ENCODE measurements at places on chromosomes 1 and 21.

GRCh38 chr1:60428127-60428526, 354.6 kb upstream of the C1orf87 start:
- no peak for DNase-seq

DNA sequence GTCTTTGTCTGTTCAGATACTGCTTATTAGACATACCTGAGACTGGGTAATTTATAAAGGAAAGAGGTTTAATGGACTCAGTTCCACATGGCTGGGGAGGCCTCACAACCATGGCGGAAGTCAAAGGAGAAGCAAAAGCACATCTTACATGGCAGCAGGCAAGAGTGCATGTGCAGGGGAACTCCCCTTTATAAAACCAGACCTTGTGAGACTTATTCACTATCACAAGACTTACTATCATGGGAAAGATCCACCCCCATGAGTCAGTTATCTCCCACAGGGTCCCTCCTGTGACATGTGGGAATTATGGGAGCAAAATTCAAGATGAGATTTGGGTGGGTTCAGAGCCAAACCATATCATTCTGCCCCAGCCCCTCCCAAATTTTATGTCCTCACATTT, 7.1 kb upstream of the PSMA5 start:
- DNase-seq, result no peak

DNA sequence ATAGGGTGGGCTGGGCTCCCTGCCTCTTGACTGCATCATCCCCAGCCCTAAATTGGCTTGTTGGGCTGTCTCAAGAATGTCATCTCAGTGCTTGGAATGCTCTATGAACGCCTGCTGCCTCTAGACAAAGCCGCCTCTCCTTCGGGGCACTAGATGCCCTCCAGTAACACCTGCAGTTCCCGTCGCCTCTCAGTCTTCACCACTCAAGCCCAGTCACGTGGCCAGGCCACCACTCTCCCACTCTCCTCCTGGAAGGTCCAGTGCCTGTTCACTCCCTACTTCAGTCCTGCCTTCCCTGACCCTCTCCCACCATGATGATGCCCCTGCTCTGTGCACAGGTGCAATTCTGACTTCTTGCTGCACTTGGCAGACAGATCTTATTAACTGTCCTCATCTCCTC, 7.0 kb downstream of the TAS1R2 start:
- no peak for DNase-seq

DNA sequence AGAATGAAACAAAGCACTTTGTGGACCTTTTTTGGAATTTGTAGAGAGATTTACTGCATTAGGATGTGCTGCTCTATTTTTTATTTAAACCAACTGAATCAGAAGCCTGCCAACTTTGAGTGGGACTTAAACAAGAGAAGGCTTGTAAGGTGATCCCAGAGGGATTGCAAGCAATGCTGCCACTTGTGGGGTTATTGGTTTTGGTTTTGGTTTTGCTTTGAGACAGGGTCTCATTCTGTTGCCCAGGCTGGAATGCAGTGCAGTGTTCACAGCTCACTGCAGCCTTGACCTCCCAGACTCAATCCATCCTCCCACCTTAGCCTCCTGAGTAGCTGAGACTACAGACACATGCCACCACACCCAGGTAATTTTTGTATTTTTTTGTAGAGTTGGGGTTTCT, 32.2 kb upstream of the GNG5 start:
- no peak for DNase-seq

DNA sequence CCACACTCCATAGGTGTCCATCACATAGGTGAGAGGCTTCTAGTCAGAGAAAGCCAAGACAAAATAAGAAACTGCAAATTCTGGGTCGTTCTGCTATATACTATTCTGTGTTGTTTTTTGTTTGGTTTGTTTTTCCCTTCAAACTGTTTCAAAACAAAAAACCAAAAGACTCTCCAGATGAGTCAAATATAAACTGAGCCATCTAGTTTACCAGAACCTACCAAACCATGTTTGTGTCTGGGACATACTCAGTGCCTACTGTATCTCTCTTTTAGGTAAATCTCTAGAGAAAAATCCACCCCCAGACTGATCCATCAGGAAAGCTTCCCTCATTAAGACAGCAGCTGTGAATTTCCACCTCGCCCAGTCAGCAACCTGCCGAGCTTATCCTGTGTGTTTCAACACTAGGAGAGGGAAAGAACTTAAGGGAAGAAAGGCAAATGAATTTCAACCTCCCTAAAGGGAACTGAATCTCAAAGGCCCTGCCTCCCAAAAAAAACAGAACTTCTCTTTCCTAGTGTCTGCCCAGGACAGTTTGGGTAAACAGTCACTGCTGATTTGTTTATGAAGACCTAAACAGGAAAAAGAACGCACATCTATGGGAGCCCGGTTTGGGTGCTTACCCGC, 17.2 kb downstream of the PPT1 start:
- DNase-seq, result no peak

DNA sequence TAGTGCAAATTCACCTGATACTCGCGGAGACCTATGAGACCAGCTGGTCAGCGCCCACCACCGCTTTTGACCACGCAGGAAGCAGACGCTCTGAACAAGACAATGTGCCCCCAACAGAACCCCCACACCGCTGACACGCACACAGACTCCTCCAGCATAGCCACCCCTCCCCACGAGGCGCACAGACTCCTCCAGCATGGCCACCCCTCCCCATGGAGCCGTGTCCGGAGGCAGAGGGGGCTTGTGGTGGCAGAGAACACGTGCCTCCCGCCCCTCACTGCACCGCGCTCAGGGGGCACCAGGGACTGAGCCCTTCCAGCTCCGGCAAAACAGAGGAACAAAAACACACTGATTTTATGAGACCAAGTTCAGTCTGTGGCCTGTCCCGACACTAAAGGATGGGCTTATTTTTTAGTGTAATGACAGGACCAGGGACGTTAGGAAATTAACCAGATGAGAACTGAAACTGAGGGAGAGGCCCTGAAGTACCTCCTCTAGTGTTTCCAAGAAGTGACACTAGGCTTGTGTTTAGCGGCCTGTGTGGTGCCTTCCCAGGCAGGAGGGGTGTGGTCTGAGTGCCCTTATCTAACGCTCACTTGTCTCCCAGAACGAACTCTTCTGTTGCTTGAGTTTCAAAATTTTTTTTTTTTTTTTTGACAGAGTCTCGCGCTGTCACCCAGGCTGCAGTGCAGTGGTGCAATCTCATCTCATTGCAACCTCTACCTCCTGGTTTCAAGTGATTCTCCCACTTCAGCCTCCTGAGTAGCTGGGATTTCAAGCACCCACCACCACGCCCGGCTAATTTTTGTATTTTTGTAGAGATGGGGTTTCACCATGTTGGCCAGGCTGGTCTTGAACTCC, 10.0 kb upstream of the AGPAT3 start:
- peak; percentile 68 for DNase-seq

GRCh38 chr1:226021401-226021800, 22.3 kb upstream of the SDE2 start:
- no peak for DNase-seq

- DNase-seq, result no peak
Measured at GRCh38 chr1:8203056-8203455, 114.9 kb upstream of the SLC45A1 start.

DNA sequence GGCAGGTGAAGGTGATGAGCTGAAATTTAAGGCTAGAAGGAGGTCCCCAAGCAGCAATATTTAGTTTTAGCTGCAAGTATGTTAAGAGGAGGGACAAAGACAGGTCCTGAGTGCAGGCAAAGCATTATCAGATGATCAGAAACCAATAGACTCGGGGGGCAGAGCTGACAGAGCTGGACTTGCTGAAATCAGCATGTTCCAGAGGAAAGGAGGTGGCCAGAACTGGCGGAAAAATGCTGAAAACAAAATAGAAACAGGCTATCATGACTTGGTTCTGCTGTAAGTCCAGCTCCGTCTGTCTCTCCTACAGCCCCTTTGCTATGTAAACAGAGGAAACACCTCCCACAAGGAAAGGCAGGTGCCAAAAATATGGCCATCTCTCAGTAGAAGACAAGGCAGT, at the start of gene CD5L:
Gene CD5L (minus strand): TSS at position 101 of the 400 bp plus-strand sequence. CDS start 107 bp downstream, outside the sequence.
- DNase-seq, result no peak

DNA sequence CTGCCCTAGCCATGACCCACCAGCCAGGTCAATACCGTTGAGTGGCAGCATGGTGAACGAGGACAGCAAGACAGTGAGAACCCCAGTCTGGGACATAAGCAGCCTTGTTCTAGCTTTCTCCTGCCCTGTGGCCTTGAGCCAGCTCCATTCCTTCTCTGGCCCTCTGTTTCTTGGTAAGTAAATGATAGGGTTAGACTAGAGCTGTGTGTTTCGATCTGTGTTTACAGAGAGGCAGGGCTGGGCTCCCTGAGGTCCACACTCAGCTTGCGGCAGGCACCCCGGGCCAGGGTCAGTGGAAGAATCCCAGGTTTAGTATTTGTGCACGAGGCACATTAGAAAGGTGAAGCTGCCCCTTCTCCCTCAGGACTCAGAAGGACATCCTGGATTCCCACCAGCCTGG, 27.3 kb downstream of the FOXO6 start:
- no peak for DNase-seq

DNA sequence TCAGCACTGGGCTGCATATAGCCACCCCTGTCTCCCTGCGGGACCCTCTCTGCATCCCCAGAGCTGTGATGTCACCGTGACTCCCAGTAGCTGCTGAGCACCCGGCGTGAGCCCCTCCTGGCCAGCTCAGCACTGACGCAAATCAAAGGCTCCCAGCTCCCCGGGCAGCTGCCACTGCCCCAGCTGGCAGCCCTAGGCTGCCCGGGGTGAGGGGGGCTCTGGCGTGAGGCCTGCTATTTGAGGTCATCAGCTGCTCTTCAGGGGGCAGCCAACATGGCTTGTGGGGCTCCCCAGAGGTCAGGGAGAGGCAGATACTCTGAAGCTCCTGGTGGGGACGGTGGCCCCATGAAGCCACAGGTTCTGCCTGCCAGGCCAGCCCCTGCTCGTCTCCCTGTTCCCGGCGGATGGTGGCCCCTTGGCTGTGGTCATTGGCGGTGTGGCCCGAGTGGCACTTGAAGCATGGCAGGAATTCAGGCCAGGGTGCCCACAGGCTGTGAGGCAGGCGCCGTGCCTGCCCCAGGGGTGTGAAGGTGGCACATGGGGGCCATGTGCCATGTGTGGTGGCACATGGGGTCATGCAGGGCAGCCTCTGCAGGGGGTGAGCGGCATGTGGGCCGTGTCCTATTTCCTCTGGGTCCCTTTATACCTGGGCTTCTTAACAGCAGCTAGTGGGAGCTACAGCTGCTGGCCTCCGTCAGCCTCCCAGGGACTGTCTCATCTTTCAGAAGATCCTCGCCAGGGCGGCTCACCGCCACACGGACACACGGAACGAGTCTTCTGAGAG, 85.4 kb downstream of the SIK1 start:
- DNase-seq, result no peak

DNA sequence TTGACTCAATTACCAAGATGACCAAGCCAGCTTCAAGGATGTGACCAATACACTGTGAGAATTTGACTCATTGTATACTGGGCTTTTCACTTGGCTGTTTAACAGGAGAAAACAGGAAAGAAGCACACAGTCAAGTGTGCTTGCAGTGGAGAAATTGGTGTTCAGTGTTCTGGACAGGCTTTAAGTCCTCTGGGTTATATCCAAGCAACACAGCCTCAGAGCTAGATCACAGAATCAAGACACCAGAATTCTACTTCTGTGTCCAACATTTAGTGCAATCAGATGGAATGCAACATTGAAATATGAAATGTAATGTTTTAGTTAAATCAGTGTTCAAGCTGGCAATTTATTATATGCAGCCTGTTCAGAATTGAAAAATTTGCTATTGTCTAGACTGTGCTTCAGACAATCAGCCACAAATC, 694.4 kb downstream of the LTN1 start:
- DNase-seq, result no peak

GRCh38 chr1:27539901-27540861, 50.2 kb upstream of the WASF2 start:
- no peak for DNase-seq

DNA sequence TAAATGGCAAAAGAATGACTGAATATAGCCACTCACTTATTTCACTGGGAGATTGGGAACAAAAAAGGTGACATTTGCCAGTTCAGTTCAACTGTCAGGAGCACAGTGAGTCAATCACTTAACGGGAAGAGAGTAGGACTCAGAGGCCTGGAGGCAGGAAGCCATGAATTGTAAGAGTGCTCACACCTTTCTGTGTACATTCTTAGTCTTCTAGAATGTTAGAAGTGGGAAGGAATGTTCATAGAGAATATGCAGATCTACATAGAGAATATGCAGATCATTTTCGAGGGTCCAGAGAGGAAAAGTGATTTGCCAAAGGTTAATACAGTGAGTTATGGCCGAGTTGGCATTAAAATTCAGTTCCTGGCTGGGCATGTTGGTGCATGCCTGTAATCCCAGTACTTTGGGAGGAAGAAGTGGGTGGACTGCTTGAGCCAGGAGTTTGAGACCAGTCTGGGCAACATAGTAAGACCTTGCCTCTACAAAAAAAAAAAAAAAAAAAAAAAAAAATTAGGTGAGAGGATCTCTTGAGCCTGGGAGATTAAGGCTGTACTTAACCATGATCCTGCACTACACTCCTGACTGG, 8.3 kb downstream of the IL20 start:
- DNase-seq, result no peak

Data from activated T-helper 1 cell treated with anti-CD3 and anti-CD28 coated beads, Interleukin-12 subunit alpha, Interleukin-12 subunit beta, Interleukin-2, Interleukin-4 antibody, amounts not matched to agents 30 ng/mL and 10 ng/mL and 1 ng/mL, durations not matched to agents 14 hours and 24 hours and 36 hours (primary cell).